ENCODE measurements at places on chromosomes 11 and 22.

GRCh38 chr22:35963237-35963810, 65.3 kb downstream of the RBFOX2 start:
- no peak for DNase-seq

DNA sequence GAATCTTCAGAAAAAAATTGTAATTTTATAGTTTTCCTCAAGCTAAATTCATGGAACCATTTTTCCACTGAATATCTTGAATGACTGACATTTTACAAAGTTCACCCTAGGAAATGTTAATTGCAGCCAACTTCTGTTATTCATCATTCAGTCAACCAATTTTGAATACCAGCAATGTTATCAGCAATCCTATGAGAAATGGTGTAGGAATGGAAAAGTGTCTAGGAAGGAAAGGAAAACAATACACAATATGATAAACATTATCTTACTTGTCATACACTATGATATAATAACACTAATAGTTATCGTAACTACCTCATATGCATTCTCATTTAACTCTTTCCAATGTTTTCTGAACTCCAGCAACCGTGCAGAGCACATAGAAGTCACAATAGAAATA, 790.5 kb upstream of the LRRC4C start:
- DNase-seq: no peak

- no peak for DNase-seq
Measured at GRCh38 chr11:70759846-70760245, 361.5 kb downstream of the CTTN start.

GRCh38 chr11:2368851-2369180, 8.3 kb upstream of the CD81 start:
- no peak for DNase-seq

DNA sequence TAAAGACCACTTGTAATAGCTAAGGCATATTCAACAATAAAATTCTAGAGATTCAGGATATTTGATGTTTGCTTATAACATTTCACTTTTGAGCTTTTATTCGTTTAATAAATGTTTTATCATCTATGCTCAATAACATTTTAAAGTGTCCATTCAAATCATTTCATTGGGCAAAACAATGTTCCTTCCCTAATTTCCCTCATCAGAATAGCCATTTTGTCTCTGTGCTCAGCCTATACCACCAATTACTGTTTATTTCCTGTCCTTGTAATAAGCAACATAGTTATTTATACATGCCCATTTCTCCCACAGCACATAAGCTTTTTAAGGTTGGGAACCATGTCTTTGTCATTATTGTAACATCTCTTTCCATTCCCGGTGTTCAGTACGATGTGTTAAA, 1.3 kb upstream of the SC5D start:
- no peak for DNase-seq

DNA sequence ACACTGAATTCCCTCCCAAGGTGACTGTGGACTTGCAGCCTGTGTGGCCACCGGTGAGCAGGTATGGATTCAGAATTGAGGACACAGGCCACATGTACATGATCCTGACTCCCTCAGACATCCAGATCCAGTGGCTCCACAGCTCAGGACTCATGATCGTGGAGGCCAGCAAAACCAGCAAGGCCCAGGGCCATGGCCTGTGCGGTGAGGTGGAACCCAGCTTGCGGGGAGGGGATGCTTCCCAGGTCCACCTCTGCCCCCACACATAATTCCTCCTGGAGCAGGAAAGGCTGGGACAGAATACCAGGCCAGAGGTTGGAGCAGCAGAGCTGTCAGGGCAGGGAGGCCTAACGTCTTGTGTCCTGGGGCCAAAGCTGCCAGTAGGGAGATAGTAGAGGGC, 82.1 kb downstream of the OTOG start:
- no peak for DNase-seq

DNA sequence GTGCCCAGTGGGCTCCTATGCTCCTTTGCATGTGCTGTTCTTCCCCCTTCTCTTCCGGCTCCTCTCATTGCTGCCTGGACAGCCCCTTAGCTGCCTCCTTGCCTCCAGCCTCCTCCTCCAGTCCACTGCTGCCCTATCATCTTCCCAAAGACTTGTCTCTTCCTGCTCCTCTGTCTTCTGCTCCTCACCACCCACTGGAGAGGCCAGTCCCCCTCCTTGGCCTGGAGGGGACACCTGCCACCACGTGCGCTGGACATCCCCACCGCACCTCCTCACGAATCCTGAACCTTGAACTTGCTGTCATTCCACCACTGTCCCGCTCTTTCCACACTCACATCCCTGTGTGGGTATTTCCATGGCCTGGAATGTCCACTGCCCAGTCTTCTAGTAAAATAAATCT, 49.8 kb downstream of the MICAL2 start:
- DNase-seq: no peak

DNA sequence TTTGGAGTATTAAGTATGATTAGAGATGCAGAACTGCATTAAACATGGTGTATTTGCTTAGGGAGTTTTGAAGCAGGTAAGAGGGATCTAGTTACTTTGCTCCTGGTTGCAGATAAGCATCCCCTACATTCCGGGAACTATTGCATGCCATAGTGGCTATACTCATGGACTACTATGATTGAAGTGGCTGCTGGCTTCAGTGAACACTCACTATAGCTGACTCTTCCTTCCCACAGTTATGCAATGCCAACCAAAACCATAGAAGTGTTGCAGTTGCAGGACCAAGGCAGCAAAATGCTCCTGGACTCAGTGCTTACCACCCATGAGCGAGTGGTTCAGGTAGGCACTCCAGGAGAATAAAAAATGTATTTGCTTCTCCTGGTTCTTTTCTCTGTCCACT, 17.0 kb downstream of the COA4 start:
- no peak for DNase-seq

GRCh38 chr11:131865860-131866259, 495.4 kb downstream of the NTM start:
- DNase-seq: no peak

DNA sequence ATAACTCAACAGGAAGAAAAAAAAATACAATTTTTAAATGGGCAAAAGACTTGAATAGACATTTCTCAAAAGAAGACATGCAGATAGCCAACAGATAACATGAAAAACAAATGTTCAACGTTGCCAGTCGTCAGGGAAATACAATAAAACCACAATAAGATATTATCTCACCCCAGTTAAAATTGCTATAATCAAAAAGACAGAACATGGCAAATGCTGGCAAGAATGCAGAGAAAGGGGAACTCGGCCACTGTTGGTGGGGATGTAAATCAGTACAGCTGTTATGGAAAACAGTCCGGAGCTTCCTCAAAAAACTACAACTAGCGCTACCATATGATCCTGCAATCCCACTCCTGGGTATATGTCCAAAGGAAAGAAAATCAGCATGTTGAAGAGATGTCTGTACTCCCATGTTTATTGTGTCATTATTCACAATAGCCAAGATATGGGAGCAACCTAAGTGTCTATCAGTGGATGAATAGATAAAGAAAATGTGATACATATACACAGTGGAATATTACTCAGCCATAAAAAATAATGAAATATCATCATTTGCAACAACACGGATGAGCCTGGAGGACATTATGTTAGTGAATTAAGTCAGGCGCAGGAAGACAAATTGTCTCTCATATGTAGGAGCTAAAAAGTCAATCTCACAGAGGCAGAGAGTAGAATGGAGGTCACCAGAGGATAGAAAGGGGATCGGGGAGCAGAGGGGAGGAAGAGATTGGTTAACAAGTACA, 12.2 kb upstream of the CYTH4 start:
- no peak for DNase-seq

GRCh38 chr11:44578279-44578678, 12.8 kb downstream of the CD82 start:
- DNase-seq: no peak

- DNase-seq: no peak
Measured at GRCh38 chr11:132499661-132500060, 1032.6 kb downstream of the OPCML start.

- DNase-seq: no peak
Measured at GRCh38 chr22:28983788-28984441, 77.7 kb downstream of the C22orf31 start.

DNA sequence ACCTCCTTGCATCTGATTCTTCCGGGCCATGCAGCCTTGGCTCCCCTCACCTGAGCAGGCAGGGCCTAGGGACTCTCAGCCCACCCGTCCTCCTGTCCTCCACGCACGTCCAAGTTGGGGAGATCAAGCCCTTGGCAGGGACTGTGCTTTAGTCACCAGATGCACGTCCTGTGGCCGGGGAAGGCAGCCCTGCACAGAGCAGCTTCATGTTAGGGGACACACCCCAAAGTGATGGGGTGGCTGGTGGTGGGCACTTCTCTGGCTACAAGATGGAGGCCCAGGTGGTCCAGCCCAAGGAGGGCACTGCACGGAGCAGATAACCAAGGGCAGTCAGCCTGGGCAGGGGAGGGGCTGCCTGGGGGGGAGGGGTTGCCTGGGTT, 1.2 kb downstream of the MUC5B start:
- no peak for DNase-seq

GRCh38 chr11:12053606-12054361, 45.4 kb upstream of the DKK3 start:
- DNase-seq: peak; percentile 93

DNA sequence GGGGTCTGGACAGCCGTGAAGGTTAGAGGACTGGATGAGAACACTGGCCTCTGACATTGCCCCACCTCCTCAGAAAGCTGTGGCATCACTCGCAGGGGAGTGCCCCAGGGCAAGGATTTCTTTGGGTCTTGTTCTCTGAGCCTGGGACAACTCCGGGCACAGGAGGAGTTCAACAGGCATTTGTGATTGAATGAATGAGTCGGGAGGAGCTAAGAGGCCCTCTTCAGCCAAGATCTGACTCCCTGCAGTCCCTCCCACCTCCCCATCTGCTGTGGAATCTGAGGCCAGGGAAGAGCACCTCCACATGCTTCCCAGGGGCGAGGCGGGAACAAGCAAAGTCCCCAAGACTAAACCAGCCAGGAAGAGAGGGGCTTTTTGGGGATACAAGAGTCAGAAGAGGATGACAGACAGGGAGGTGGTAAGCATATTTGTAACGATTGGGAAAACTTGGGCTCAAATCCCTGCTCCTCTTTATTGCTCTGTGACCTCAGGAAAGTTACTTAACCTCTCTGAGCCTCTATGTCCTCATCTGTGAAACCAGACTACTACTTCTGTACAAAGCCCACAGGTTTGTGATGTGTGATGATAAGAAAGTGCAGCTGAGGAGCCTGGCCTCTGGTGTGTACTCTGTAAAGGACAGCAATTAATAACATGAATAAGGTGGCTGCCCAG, 6.4 kb downstream of the TP53I11 start:
- DNase-seq: no peak

GRCh38 chr11:111733611-111734088, 32.5 kb downstream of the PPP2R1B start:
- no peak for DNase-seq

DNA sequence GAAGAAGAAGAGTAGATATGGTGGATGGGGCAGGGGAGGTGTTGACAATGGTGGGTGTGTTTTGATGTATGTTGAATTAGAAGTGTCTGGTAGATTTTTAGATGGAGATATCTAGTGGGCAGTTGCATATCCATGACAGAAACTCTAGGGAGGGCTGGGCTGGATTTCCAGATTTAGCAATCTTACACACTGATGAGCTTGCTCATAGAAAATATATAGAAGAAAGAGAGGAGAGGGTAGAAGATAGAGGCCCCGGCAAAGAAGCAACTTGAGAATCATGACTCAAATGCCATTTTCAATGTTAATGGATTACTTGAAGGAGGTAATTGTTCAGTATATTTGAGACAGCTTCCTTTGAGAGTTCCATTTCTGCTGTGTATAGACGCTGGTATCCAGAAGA, 8.2 kb downstream of the REXO2 start:
- no peak for DNase-seq

DNA sequence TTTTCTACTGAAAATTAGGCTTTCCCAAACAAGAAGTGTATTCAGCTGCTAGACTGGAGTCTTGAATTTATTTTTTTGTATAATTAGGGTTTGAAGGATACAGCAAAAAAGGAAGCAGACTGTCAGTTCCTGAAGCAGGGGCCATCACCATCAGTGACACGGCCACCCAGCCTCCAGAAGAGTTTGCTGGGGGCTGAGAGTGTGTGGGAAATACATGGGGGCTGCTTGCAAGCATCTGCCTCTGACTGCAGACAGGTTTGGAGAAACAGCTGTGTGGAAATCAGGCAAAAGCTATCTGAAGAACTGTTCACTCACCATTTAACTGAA, 23.0 kb downstream of the FZD4 start:
- no peak for DNase-seq

- DNase-seq: no peak
Measured at GRCh38 chr11:128521682-128522054, 65.7 kb downstream of the ETS1 start.

All from stromal cell of bone marrow (primary cell).